ENCODE measurements at places on chromosomes 4 and X. TPM values are rescaled to one million over a fixed set of nuclear protein-coding genes. Genes with fewer than 3 reads are reported as not detected.

The DOCK11 gene
- 1.3 TPM for total RNA-seq

The MAGEE2 gene
- total RNA-seq: not detected

The KDR gene
- total RNA-seq: 1.2 TPM

The PABPC1L2A gene
- not detected for total RNA-seq

The EOLA2 gene
- 32.8 TPM for total RNA-seq

The NDST3 gene
- total RNA-seq: not detected

The RRH gene
- not detected for total RNA-seq

The PRR32 gene
- total RNA-seq: not detected

The ARMCX1 gene
- total RNA-seq: 13.8 TPM

The ASB12 gene
- not detected for total RNA-seq

The UGT2A1 gene
- not detected for total RNA-seq

The SSX1 gene
- not detected for total RNA-seq

The ADH1A gene
- not detected for total RNA-seq

The EDA gene
- 1.4 TPM for total RNA-seq

The MSX1 gene
- 0.67 TPM for total RNA-seq

The POU4F2 gene
- not detected for total RNA-seq

The GRPR gene
- total RNA-seq: not detected

The MYL5 gene
- total RNA-seq: 11.2 TPM

The NLGN3 gene
- 0.21 TPM for total RNA-seq

The PABPC4L gene
- not detected for total RNA-seq

The DMD gene
- 73.2 TPM for total RNA-seq

The TSPYL2 gene
- 20.6 TPM for total RNA-seq

Data from mammary epithelial cell (primary cell).